ENCODE measurements at places on chromosomes 5 and 9.

DNA sequence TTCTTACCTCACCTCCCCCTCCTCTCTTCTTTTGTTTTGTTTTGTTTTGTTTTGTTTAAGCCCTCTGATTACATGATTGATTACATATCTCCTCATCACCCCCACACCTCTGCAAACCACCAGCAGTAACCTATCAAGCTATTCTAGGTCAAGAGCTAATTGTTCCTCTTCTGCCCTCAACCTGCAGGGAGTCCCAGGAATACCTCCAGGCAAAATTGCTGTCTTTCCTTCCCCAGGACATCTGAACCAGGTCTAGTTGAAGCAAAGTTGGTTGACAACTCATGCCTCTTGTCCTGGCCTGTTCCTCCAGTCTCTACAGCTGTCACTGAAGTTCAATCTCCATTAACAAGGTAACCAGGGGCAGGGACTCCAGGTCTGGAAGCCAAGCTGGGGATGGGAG is 80.0 kb upstream of the PTGER4 start:
- no peak for DNase-seq

GRCh38 chr5:58484505-58484904 is 6.7 kb upstream of the GAPT start:
- DNase-seq: no peak

- DNase-seq: no peak
These were observed 98.2 kb downstream of the CSNK1G3 start for GRCh38 chr5:123610209-123610608.

GRCh38 chr5:4929092-4929655 is 211.0 kb upstream of the ADAMTS16 start:
- no peak for DNase-seq

DNA sequence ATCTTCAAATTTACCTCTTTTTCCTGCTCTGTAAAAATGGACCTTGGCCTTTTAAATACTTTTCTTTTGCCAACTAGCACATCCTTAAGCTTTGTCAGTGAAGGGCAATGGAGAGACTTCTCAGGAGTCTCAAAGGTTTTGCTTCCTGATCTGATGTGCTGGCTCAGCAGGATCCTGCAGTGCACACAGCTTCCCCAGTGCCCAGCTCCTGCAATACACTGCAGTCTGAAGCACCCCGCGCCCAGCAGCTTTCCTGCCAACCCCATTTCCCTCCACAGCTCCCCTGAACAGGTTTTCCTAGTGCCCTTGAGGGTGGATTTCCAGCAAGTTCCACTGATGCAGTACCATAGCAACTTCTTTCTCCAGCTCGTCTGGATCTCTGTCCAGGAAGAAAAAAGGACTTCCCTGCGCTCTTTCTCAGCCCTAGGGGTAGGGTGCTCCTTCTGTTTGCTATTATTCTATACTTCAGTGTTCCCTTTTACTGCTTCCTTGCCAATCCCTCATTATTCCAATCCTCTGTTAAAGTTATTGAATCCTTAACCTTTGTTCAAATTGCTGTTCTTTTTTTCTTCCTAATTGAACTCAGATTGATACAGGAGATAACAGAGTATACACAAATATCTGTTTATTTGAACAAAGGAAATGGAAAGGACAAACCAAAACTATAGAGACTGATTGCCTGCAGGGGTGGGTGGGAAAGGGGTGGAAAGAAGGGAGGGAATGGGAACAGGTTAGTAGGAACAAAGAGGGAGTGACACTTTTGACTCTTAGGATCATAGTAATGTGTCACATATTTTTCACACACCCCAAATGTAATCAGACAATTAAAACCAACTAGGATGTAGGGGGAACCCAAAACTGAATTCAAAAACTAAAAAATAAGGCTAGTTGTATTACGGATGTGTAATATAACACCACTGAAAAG is 8.5 kb downstream of the SNAPC3 start:
- DNase-seq: no peak

DNA sequence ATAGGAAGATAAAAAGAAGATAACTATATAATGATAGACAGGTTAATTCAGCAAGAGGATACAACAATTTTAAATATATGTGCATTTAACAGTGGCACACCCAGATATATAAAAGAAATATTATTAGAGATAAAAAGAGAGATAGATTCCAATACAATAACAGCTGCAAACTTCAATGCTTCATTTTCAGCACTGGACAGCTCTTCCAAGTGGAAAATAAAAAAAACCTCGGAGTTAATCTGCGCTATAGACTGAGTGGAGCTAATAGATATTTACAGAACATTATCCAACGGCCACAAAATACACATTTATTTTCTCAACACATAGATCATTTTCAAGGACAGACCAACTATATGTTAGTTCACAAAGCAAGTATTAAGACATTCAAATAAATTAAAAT is 1229.5 kb upstream of the CDH6 start:
- DNase-seq: no peak

DNA sequence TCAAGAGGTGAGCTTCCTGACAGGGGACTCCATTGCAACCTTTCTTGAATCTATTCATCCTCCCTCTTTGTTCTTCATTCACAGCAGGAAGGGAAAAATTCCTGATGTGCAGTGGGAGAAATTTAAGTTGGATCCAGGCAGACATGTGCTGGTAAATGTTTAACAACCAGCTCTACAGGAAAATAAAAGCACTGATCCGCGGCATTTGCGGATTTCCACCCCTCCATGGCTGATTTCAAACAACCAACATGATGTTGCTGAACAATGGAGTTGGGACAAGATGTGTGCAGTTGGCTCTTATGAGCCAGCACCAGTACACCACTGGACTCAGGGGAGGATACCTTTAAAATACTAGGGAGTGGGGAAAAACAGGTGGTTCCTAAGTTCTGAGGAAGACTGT is 47.0 kb downstream of the SPRY4 start:
- no peak for DNase-seq

DNA sequence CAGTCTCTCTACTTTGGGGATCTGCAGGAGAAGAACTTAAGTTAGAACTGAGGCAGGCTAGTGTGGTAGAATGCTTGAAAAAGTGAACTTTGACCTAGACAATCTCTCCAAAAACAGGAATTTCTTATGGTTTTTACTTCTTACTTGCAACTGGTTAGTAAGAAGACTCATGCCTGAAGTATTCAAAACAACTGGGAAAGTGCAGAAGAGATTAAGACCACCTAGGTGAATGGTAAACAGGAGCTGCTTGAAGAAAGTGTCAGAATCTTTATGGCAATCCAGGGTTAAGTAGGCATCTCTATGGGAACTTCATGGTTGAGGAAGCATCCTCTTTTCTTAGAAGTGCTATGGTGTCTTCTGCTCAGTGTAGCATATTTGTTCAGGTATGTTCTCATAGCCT is 428.6 kb upstream of the TLE4 start:
- DNase-seq: no peak

GRCh38 chr5:23352446-23352845 is 155.0 kb upstream of the PRDM9 start:
- no peak for DNase-seq

DNA sequence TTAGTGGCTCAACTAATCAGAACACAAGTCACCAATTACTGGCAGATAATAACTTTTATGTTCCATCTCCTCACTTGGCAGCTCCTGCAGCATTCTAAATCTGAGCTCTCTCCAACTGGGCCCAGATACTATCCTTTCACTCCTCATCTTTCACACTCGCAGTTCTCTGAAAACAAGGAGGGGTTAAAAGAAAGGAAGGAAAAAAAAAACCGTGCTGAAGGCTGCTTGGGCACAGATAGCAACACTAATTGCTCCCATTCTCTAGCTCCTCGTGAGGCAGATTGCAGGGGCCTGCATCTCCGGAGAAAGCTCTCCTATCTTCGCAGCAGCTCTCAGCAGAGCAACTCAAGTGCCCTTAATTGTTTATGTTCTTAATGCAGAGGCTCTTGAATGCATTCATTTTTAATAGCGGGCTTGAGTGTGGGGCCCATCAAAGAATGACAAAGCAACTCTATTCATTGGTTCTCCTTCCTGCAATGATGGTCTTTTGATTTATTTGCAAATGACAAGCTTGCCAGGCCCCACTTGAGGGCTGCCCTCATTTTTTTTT is 23.9 kb downstream of the TLE1 start:
- no peak for DNase-seq

DNA sequence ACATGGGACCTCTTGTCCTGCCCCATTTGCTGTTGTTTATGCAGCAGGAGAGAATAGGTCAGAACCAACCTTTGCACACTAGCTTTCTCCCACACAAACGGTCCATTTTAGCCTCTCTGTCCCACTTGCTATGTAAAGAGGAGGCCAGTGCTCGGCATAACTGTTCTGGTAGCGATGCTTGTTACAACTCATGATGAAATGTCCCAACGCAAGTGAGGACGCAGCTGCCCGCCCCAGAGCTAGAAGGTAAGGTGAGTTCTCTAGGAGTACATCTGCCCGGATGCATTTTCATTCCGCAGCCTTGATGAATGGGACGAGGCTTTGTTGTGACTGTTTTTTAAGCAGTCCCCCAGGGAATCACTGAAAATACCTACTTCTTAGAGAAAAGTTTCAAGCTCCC is 14.1 kb downstream of the S1PR3 start:
- DNase-seq: no peak

GRCh38 chr9:75911390-75911789 is 20.9 kb downstream of the PCSK5 start:
- no peak for DNase-seq

GRCh38 chr5:124021066-124021641 is 509.2 kb downstream of the CSNK1G3 start:
- no peak for DNase-seq

GRCh38 chr9:19188771-19189170 is 41.7 kb upstream of the DENND4C start:
- DNase-seq: no peak

GRCh38 chr9:126665644-126666035 is 51.9 kb downstream of the LMX1B start:
- DNase-seq: no peak

- no peak for DNase-seq
These were observed 53.6 kb upstream of the IRX2 start for GRCh38 chr5:2805080-2805479.

DNA sequence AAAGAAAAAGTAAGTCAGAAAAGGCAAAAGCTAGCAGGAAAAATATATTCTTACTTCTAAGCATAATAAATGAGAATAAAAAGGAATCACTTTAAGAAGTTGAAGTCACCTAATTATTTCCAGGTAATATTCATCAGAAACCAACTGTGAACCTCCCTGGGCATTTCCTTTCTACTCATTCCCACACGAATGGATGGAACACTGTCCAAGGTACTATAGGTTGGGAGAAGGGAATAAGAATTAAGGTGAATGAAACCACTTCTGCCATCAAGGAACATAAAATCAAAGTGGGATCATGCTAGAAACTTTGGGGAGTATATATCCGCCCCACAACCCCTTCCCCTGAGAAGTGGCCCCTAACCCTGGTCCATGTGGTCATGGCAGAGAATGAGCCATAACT is 41.6 kb downstream of the PRELID2 start:
- no peak for DNase-seq

DNA sequence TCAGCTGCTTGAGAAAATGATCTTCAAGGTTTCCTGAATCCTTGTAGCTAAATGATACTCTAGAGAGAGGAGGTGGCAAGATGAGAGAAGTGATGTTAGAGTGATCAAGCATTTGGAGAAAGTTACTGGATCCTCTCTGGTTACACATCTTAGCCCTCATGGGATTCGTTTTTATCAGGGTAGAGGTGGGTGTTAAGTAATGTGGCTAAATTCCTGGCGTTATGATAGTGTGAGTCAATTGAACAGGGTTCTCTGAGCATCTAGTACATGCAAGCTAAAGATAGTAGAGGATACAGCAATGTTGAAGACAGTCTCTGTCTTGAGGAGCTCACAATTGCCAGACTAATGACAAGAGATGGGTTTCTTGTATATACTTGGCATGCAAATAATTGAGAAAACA is 123.7 kb downstream of the PSD2 start:
- DNase-seq: no peak
